NCI-H1092 (cell line): ENCODE measurements at places on chromosomes 5 and 9.

DNA sequence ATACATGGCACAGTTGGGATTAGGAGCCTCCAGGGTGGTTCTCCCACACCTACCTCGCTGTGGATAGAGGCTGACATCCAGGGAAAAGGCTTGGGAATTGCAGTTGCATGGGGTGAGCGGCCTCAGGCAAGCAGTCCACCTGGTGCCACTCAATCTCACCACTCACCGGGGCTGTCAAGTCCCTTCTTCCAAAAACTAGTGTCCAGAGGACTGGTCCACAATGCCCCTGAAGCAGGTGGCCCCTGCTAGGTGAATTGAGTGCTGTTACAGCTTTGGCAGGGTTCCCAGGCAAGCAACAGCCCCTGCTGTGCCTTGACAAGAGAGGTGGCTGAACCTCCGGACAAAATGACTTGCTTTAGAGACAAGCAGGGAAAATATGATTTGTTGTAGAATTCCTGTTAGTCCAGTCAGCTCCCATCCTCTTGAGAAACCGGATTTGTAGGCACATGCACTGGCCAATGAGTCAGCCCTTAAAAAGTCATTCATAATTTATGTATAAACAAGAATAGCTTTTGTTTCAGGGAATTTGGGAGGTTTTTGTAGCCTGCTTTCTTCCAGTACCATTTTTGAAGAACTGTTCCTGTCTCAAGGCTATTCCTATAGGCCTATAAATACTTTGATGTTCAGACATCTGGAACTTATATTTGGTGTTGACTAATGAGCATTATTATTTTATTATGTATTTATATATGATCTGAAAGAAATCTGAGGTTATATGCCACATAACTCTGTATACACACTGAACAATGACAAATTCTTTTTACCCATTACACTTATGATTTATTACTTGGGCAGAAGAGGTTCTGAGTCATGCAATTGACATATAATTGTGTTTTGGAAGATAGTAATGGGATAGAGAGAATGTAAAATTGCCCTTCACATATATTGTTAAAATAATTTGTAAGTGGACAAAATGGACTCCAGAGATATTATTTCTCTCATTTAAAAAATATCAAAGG is 411.1 kb downstream of the ACTL7B start:
- DNase-seq, result peak; percentile 84

DNA sequence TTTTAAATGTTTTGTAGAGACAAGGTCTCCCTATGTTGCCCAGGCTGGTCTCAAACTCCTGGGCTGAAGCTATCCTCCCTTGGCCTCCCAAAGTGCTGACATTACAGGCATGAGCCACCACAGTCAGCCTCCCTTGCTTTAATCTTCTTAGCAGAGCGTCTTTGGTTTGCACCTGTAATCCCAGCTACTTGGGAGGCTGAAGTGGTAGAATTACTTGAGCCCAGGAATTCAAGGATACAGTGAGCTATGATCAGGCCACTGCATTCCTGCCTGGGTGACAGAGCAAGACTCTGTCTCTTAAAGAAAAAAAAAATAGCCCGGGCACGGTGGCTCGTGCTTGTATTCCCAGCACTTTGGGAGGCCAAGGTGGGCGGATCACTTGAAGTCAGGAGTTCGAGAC is 27.8 kb downstream of the UBE2D2 start:
- DNase-seq, result no peak

GRCh38 chr5:136014049-136015002 is 14.5 kb upstream of the TGFBI start:
- DNase-seq, result no peak

- no peak for DNase-seq
These were observed 21.5 kb upstream of the JADE2 start for GRCh38 chr5:134503937-134504437.

- no peak for DNase-seq
These were observed 110.8 kb downstream of the MRPS30 start for GRCh38 chr5:44919560-44919959.

- no peak for DNase-seq
These were observed 8.1 kb upstream of the CCL28 start for GRCh38 chr5:43420241-43420640.

DNA sequence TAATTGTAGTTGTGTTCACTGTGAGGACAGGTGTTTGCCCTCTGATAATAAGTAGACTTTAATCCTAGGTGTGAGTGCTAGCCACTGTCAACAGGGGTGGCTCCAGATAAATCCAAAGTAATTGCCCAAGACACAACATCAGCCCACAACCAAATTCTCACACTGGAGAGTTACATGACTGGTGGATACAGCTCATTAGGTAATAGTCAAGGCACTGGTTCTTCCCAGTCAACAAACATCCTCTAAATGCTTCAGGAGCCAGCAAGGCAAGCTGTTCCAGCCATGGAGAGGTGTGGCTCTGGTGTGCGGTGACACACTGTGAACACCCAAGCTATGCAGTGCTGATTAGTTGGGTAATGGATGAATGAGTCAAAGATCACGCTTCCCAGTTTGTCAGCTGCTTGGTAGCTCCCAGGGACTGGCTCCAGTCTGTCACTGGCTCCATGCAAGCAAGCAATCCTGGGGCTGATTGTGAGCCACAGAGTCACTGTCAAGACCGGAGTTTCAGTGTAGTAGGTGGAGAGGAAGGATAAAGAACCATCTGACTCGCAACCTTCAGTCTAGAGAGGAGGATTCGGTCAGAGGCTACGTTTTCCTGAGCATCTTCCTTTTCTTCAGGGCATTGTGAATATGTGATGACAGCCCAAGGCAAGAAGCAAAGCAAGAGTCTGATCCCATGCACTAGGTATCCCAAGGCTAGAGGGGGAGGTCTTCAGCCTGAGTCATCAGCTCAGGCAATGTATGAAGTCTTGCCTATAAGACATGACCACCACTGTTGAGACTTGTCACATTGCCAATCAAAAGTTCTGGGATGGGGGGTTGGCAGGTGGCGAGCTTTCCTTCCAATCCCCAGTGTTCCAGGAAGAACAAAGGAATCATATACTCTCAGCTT is 63.1 kb downstream of the UGCG start:
- no peak for DNase-seq
